DND-41 (cell line): ENCODE measurements at places on chromosomes 2 and 18.

- DNase-seq: no peak
Observed at GRCh38 chr2:102391565-102391964, 31.4 kb upstream of the IL18RAP start.

GRCh38 chr2:130823886-130824491 is 12.7 kb upstream of the ARHGEF4 start:
- DNase-seq: no peak

- DNase-seq: no peak
Observed at GRCh38 chr2:211126256-211126655, 569.9 kb downstream of the CPS1 start.

- no peak for DNase-seq
Observed at GRCh38 chr2:209496586-209496982, 72.7 kb downstream of the MAP2 start.

GRCh38 chr2:2101924-2102323 is 229.2 kb downstream of the MYT1L start:
- no peak for DNase-seq

GRCh38 chr2:124589971-124590370 is 564.9 kb downstream of the CNTNAP5 start:
- no peak for DNase-seq

GRCh38 chr2:143505542-143505941 is 376.3 kb downstream of the ARHGAP15 start:
- no peak for DNase-seq
